Transverse colon (tissue), 4 donors: ENCODE measurements at places on chromosomes 16 and 17. TPM values are rescaled to one million over a fixed set of nuclear protein-coding genes. Genes with fewer than 3 reads are reported as not detected.

SLC16A5 gene
- total RNA-seq: 81.6 TPM

NEUROD2 gene
- not detected for total RNA-seq

SRCIN1 gene
- 1.8 TPM for total RNA-seq

MYH2 gene
- total RNA-seq: not detected

- DNase-seq: peak; percentile 13
Observed at GRCh38 chr17:40547079-40547784, 18.0 kb downstream of the CCR7 start.

- DNase-seq: peak; percentile 58
Observed at GRCh38 chr17:8126491-8127066, 2.7 kb upstream of the HES7 start.

- no peak for DNase-seq
Observed at GRCh38 chr16:85006639-85007038, 4.7 kb downstream of the ZDHHC7 start.

DNA sequence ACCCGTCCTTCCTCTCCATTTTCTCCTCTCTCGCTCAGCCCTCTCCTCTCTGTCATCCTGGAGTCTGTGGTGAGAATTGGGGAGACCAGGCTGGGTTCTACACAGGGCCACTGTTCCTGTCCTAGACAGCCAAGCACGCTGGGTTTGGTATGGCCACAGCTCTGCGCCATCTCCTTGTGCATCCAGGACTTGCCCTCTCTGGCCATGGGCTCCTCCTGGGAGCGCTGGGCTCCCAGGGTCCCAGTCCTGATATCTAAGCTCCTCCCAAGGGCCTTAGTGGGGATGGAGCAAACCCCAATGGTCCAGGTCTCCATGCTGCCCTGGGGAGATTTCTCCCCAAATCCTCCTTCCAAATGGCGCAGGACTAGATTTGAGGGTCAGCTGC is 27.2 kb upstream of the ITGA3 start:
- DNase-seq: no peak

- DNase-seq: peak; percentile 32
Observed at GRCh38 chr17:61467416-61468262, 15.4 kb downstream of the TBX4 start.

DNA sequence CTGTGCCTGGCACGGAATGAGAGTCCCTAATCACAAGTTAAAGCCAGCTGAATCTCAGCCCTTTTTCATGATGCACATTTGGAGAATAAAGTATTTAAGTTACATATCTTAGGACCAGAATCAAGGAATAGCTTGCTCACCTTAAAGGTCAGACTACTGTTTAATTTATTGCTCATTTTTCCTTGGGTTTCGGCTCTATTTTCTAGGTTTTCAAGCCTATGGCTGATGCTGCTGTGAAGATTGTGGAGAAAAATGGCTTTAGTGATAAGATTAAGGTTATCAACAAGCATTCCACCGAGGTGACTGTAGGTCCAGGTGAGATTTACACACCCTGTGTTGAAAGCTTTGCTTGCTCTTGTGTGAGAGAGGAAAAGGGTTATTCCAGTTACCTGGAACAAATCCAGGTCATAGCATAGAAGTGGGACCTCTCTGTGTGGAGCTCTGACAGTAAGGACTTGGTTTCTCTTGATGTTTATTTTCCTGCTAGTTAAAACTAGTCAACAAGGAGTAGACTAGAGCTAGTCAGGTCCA is 18.1 kb downstream of the PRMT7 start:
- DNase-seq: no peak

DNA sequence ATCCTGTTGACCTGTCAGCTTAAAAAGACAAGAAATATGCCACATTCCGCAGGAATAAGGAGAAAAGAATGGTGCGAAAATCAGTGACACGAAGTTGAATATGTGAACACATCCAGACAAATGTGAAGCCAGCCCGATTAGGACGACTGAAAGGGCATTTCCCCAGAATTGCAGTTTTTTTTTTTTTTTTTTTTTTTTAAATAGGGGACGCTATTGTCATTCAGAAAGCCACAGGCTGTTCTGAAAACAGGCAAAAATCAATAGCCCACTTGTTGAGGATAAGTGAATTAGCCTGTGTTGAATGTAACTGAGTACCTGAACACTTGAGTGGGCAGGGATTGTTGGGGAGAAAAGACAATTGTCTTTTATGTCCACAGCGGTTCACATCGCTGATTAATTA is 507.1 kb downstream of the WWOX start:
- DNase-seq: no peak
